Effector memory CD8-positive, alpha-beta T cell (primary cell): ENCODE measurements at places on chromosomes 12 and 14.

GRCh38 chr12:42498549-42499247 is 90.8 kb downstream of the PRICKLE1 start:
- DNase-seq, result no peak

GRCh38 chr12:108689314-108690190 is 41.8 kb downstream of the CORO1C start:
- no peak for DNase-seq

- no peak for DNase-seq
Measured at GRCh38 chr14:88706425-88706824, 86.3 kb downstream of the EML5 start.

DNA sequence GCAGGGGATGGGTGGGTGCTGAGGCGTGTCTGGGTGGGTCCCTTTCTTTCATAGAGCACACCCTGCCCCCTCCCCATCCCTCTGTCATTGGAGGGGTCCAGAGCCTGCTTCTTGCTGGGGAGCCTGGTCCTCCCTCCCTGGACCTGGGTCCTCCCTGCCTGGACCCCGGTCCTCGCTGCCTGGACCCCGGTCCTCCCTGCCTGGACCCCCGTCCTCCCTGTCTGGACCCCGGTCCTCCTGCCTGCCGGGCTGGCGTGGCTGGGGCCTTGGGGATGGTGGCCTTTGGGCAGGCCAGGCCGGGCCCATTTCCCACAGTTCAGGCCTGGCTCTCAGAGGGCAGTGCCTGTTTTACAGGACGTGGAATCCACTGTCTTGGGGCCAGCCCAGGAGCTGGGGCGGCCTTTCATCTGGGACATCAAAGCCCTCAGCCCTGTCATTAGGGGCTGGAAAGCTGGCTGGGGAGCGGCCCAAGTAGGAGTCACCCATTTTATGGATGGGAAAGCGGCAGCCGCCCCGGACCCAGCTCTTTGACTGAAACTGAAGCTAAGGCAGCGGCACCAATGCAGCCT is 44.6 kb downstream of the KIF26A start:
- DNase-seq, result no peak
